AG09319 (cell line): ENCODE measurements at places on chromosomes 11 and 22.

DNA sequence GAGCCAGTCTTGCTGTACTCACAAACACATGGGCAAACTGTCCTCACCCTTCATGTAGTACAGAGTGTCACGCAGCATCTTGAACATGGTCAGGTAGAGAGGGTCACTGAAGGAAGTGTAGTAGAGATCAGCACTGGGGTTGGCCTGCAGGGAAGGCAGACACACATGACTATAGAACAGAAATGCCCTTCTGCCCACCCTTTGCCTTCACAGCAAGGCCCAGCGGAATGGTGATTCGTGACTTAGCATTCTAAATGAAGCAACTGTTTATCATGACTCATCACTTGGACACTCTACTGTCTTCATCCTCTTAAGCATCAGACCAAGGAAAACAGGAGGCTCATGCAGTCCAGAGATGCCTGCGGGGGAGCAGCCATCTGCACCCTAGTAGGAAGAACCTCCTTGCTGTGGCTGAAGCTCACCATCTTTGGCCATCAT lies 33.4 kb downstream of the SERPIND1 start:
- DNase-seq = peak; percentile 77

GRCh38 chr11:63274776-63275175 lies 31.4 kb upstream of the SLC22A25 start:
- DNase-seq = no peak

- DNase-seq = peak; percentile 16
Measured at GRCh38 chr11:46948378-46949131, 12.0 kb downstream of the CSTPP1 start.

GRCh38 chr11:62004473-62004872 lies 37.0 kb upstream of the FTH1 start:
- peak; percentile 55 for DNase-seq

GRCh38 chr22:43338766-43339345 lies 4.3 kb downstream of the SCUBE1 start:
- DNase-seq = no peak

GRCh38 chr11:117084992-117085391 lies 13.2 kb downstream of the SIK3 start:
- no peak for DNase-seq

DNA sequence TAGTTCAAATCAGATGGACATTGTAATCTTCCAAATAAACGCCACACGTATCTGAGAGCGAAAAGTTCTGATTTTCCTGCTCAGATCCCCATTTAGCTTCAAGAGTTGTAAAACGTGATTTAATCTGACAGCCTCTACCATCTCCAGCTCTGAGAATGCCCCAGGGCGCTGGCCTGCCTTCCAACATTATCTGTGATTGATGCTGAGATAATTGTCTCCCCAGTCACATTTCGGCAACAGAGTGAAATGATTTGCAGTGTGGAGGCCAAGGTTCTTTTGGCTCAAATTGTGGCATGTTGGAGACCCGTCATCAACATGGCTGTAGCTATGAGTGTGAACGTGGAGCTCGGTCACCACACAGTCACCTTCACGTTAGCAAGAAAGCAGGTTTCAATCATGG lies 283.4 kb downstream of the BRD1 start:
- DNase-seq = no peak

GRCh38 chr11:115503083-115503885 lies 931 bp downstream of the CADM1 start:
- DNase-seq = no peak

DNA sequence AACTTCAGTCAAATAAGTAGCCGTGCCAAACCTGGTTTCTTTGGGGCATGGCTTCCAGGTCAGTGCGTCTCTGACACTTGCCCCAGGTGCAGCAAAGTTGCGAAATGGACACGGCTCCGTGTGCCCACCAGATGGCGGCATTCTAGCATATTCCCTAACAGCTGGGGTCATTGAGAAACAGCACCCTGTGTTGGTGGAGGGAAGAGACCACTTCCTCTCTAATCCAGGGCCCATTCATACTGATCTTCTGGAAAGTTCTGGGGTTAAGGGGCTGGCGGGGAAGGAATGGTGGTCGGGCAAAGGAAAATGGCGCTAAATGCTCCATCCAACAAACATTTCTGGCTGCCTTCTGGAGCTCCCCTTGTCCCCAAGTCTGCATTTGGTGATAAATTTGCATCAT lies 141.2 kb upstream of the TIMP3 start:
- DNase-seq = peak; percentile 38

- DNase-seq = no peak
Measured at GRCh38 chr11:62664405-62665074, 470 bp downstream of the C11orf98 start.

DNA sequence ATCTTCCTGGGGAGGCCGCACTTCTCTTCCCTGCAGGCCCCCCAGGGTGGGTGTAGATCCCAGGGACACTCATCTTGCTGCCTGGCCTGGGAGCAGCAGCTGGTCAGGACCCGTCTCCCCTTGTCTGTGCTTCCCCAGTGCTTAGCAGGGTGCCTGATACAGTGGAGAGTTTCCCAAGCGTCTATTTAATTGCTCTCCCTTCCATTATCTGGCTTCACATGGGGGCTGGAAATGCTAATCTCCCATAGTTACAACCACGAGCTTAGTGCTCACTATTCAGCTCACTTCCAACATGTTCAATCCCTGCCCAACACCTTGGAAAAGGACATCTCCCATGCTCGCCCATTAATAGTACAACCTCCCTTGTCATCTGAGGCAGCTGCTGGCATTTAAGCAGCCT lies 100.5 kb downstream of the DSCAML1 start:
- DNase-seq = no peak

DNA sequence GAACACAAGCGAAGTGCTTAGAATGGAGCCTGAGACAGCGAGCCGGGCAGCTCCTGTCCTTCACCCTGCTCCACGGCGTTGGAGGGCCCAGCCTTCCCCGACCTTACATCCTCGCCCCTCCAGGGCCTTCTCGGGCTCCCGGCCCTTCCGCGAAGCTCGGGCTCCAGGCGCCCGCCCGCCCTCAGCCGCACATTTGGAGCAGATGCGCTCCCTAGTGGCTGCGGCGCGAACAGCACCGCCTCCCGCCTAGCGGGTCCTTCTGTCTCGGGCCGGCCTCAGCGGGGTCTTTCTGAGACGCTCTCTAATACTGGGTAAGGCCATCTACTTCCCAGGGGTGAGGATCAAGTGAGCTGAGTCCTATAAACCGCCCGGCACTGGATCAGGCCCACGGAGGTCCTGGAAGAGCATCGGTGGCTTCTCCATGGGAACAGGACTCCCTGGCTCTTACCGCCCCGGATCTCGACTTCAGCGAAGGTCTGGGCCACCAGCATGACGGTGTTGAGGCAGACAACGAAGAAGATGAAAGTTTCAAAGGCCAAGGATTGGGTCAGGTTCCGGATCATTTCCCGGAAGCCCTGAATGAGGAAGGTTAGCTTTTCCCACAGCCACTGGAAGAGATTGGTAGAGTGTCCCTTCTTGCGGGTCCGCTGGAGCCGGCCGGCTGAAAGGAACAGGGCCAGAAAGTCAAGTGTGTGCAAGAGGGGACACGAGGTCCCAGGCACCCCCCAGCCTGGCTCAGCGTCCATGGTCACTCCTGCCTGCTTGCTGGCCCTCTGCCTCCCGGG lies 3.7 kb downstream of the CATSPER1 start:
- DNase-seq = no peak

- DNase-seq = no peak
Measured at GRCh38 chr11:69921128-69922014, 102.2 kb upstream of the FGF3 start.

GRCh38 chr22:35593891-35594470 lies 23.1 kb downstream of the MB start:
- no peak for DNase-seq

- no peak for DNase-seq
Measured at GRCh38 chr22:49013707-49014106, 814.0 kb downstream of the BRD1 start.

DNA sequence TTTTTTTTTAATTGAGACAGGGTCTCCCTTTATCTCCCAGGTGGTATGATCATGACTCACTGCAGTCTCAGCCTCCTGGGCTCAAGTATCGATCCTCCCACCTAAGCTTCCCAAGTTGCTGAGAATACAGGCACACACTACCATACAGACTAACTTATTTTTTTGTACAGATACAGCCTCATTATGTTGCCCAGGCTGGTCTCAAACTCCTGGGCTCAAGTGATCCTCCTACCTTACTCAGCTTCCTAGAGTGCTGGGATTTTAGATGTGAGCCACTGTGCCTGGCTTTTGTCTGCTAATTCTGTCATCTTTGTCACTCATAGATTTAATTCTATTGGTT lies 43.5 kb downstream of the CBL start:
- DNase-seq = no peak
